ENCODE measurements at places on chromosomes 3 and 15.
A peak's percentile ranks its signal among the peaks of the same experiment; 100 is the strongest.

DNA sequence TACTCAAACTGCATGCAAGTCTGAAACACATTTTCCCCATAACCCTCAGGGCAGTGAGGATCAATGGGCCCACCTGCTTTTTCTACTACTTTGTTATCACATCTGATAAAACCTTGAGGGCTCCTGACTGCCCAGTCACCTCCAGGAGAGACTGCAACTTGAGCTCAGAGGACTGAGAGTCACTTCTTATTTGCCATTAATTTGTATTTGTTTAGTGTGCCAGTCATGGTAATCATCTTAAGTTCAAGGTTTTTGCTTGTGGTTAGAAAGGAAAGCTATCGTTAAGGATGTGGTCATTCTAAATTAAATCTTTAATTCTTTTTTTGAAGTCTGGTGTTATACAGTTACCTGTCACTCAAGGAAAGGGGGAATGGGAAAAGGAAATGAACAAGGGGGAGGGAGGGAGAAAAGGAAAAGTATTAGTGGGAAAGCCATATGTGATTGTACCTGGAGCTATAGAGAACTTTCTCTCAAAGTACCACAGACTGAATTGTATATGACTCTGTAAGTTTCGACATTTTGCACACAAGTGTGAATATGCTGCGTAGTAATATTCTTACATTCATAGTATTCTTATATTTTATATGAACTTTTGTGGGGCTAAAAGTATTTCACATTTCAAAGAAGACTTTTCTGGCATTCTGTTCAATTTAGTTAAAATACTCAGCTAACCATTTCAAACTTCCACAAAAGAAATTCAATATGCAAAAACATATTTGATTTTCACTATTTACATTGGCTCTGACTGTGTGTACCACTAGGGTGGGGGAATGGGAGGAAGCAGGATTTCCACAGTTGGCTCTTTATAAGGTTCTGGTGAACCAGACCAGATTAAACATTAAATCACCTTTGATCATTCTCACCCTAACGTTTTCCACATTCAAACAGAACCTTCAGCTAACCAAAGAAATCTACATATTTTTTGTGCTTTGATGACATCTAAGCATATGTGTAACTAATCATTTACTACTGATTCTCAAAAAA lies 166.5 kb upstream of the ATP11B start:
- DNase-seq = no peak

DNA sequence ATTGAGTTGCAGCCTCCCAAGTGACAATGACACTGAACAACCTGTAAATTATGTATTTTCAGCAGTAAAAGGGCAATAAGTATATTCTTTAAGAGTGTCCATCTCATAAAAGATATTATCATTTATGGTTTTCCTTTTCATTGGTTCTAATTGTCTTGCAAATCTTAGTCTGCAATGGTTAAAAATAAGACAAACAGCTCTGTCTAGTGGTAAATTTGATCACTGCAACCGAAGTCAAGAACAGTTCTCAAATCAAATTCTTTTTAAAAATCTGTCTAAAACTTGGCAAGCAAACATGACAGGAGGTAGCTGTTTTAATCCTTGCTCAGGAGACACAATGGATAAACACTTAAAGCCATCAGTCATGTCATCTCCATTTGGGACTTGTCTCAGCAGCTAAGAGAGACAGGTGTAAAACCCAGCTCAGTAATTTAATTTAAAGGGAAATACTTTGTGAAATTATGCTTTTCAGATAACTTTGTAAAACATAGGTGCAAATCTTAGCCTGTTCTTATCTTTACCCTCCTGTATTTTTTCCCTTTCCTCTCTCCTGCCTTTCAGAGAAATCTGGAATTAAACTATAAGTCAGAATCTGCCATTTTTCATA lies 150.3 kb upstream of the ARHGEF26 start:
- DNase-seq = no peak

DNA sequence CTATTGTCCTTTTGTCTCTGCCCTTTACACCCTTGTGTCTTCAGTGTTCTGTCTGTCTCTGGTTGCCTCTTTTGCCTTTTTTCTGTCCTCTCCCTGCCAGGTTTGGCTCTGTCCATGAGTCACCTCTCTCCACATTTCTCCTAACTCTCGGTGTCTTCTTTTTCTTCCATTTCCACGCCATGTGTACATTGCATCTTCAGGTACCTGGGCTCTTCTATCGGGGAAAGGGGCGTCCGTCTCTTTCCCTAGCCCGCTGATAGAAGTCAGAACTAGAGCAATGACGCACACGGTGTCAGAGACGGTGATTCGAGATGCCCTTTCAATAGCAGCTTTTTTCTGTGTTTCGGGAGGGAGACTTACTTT lies 641 bp downstream of the OPA1 start:
- DNase-seq = no peak

DNA sequence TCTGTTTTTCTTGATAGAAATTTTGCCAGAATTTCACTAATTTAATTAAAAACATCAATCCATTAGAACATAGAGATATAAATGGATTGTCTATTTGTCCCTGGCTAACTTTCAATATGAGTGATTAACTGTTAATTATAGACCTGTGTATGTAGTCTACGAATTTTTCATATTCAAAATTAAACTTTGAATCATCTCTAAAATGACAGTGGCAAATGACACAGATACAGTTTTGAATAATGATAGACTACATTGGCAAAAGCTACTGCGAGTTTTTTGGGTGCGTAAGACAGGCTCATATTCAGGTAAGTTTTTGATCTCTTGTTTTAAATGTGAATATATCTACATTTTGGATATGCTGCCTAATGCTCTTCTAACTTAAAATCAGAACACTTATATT lies 86.0 kb upstream of the TBC1D5 start:
- DNase-seq = no peak

DNA sequence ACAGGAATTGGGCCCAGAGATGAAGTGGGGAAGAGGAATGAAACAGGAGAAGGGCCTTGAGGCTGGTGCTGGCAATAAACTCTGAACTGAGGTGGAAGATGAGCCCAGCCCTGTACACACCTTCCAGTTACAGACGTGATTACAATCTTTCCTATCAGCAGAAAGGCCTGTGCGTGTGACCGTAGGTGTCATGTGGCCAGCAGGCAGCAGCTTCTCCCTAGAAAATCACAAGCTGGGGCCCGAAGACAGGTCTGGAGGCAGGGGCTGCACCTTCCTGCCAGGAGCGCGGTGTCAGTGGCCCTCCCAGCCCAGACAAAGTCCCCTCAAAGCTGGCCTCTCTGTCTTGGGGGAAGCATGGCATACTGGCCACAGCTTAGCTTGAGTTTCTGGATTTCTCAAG lies 16.7 kb upstream of the PIGZ start:
- DNase-seq = no peak

- no peak for DNase-seq
These were observed 61.2 kb upstream of the LRTM1 start for GRCh38 chr3:54988838-54989630.

DNA sequence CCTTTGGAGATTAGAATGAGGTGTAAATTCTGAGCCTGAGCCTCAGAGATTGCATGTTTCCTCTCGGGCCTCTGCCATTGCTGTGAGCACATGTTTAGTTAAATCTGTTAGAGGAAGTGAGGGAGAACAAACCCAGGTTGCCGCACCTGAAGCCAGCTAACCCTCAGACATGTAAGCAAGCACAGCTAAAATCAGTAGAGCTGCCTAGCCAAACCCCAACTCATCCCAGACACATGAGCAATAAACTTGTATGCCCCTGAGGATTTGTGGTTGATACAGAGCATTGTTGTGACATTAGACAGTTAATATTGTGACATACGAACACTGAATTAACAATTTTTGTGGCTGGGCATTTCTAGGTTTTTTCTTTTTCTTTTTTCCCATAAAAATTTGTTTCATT lies 41.9 kb downstream of the NMD3 start:
- DNase-seq = no peak

- peak; percentile 37 for DNase-seq
These were observed 37.6 kb downstream of the NCEH1 start for GRCh38 chr3:172673210-172673679.

DNA sequence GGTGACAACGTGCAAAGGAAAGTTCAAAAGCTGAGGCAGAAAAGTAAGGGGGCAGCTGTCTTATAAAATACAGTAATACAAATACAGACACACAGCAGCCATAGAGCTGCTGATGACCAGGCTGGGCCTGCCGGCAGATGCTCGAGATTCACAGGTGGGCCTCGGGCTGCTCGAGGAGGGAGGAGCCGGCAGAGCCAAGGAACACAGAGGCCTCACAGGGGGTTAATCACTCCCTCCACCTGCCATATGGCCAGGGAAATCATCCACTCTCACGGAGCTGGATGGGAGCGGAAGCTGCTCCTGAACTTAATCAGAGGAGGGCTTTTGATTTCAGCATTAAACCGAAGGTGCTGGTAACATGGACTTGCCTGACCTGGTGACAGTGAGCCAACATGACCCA lies 29.6 kb upstream of the MGLL start:
- no peak for DNase-seq

DNA sequence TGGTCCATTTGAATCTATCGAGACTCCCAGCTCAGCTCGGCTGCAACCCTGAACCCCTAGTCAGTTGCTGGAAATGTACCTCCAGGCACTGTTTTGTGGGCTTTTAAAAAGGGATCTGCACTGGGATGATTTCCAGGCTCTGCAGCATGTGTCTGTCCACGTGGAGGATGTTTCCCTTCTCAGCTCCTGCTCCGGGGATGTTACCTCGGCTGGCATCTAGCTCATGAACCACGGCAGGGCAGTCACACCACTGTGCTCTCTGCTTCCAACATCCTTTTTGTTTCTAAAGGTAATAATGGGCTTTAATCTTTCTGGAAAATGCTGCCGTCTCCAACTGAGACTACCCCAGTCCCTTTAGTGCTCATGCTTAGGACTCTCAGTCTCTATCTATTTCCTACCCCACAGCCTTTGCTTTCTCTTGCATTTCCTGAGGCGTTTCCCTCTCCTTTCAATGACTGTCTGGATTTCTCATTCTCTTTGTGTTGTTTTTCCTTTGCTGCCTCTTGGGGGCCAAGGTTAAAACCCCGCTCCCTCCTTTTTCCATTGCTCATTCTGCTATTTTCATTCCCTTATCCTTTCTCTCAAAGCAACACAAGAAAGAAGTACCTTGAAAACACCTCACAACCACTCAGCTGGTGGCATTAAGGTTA lies 42.9 kb upstream of the AKAP13 start:
- no peak for DNase-seq

DNA sequence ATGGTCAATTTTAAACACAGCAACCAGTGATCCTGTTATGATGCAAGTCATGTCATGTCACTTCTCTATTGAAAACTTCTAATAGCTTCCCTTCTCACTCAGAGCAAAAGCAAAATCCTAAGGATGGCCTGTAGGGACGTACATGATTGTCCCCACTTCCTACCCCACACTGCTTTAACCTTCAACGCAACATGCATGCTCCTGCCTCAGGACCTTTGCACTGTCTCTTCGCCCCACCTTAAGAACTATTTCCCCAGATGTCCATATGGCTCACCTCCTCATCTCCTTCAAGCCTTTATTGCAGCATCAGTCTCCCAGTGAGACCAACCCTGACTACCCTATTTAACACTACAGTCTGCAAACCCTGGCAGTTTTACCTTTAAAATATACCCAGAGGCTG lies 214.1 kb upstream of the CHRM5 start:
- no peak for DNase-seq

DNA sequence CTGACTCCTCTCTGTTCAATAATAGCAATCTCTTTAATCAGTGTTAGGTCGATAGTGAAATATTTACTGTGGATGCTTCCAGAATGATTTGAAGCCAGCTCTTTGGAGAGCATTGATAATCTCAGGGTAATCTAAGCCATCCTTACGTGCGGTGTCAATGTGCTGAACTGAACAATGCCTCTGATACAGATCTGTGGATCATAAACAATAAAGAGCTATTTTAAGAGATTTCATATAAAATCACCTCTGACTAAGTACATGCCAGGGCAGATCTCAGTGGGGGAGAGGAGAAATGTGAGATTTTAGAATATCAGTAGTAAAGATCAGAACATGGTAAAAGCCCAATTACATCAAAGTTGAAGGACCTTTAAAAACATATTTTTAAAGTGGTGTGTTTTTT lies 319.3 kb upstream of the GBE1 start:
- DNase-seq = no peak

GRCh38 chr15:39682366-39682765 lies 100.3 kb downstream of the FSIP1 start:
- DNase-seq = no peak

DNA sequence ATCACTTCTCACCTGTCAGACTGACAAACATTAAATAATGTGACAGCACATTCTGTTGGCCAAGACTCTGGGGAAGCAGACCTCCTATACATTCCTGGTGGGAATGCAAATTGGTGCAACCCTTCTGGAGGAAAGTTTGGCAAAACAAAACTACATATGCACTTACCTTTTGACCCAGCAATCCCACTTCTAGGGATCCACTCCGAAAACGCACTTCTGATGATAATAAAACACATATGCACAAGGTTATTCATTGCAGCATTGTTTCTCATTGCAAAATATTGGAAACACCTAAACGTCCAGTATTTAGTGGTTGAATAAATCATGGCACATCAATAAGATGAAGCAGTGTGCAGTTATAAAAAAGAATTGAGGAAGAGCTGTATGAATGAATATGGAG lies 145.5 kb upstream of the ABHD17C start:
- no peak for DNase-seq

DNA sequence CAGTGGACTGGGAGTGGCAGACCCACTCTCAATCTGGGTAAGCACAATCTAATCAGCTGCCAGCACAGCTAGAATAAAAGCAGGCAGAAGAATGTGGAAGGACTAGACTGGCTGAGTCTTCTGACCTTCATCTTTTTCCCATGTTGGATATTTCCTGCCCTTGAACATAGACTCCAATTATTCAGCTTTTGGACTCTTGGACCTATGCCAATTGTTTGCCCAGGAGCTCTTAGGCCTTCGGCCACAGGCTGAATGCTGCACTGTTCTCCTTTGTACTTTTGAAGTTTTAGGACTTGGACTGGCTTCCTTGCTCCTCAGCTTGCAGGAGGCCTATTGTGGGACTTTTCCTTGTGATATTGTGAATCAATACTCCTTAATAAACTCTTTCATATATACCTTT lies 477.7 kb upstream of the ZNF385D start:
- no peak for DNase-seq

- DNase-seq = no peak
These were observed 12.4 kb downstream of the AMIGO3 start for GRCh38 chr3:49707113-49707480.

DNA sequence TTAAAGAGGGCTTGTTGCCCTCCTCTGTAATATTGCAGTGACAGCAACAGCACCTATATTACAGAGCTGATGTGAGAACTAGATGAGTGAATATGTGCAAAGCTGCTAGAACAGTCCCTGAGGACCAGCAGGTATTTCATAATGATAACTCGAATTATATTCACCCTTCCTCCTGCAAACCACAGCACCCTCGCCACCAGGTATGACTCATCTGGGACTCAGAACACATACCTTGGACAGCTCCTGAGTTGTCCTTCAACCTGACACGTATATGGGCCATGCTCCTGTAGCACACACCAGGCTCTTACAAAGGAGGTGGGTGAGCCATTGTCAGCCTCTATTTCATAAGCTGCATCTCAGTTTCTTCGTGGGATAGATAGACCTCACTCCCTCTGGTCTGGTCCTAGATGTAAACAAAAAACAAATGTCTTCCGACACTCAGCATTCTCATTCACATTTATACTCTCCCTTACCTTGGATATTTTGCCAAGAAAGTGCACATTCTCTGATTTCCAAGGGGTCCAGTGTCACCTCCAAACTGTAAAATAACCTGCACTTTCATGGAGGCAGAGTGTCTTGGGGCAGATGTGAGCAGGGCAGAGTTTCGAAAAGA lies 124.5 kb downstream of the TLE3 start:
- DNase-seq = no peak

Data from stimulated activated CD4-positive, alpha-beta T cell treated with anti-CD3 and anti-CD28 coated beads, Interleukin-1b, Interleukin-23, amount 100 ng/mL, for 4 hours (primary cell).